ENCODE measurements at places on chromosomes 12 and 14. TPM values are rescaled to one million over a fixed set of nuclear protein-coding genes. Genes with fewer than 3 reads are reported as not detected.

The KERA gene
- not detected for total RNA-seq

The CDK4 gene
- 210 TPM for total RNA-seq

The SLC25A47 gene
- total RNA-seq: not detected

The GPR68 gene
- 13.3 TPM for total RNA-seq

The STXBP6 gene
- total RNA-seq: 7.3 TPM

The USP44 gene
- total RNA-seq: 13.8 TPM

The TAMALIN gene
- 6.5 TPM for total RNA-seq

The CLEC2D gene
- 1.4 TPM for total RNA-seq

The DGKA gene
- 18.8 TPM for total RNA-seq

The RTL1 gene
- not detected for total RNA-seq

The NOP9 gene
- total RNA-seq: 17.1 TPM

The KRT75 gene
- total RNA-seq: not detected

The WNT1 gene
- total RNA-seq: not detected

The ASIC1 gene
- total RNA-seq: 2.1 TPM

The TMEM253 gene
- not detected for total RNA-seq

The DENND5B gene
- total RNA-seq: 6.7 TPM

The FOS gene
- total RNA-seq: 13.8 TPM

The IL25 gene
- total RNA-seq: not detected

The SAMD15 gene
- 3.1 TPM for total RNA-seq

The KCNC2 gene
- not detected for total RNA-seq

The WIF1 gene
- total RNA-seq: not detected

The LRRK2 gene
- total RNA-seq: 4.8 TPM

The INSM2 gene
- total RNA-seq: not detected

The SERPINA9 gene
- not detected for total RNA-seq

The AKAP5 gene
- total RNA-seq: 0.74 TPM

The SMARCC2 gene
- total RNA-seq: 47.7 TPM

The FGD6 gene
- total RNA-seq: 6.2 TPM

The RNASE1 gene
- not detected for total RNA-seq

The IAPP gene
- not detected for total RNA-seq

The PLEKHG3 gene
- 5.0 TPM for total RNA-seq

The TAS2R7 gene
- total RNA-seq: not detected

The GZMH gene
- not detected for total RNA-seq

The PPFIA2 gene
- 2.2 TPM for total RNA-seq

The FOXN4 gene
- total RNA-seq: not detected

The GNB3 gene
- total RNA-seq: 0.92 TPM

The OR4E2 gene
- total RNA-seq: not detected

The CD163L1 gene
- 0.28 TPM for total RNA-seq

The RAP1B gene
- 180 TPM for total RNA-seq

The OTX2 gene
- total RNA-seq: not detected

The DCN gene
- total RNA-seq: 1,181 TPM

The C14orf180 gene
- total RNA-seq: not detected

The CLEC2B gene
- total RNA-seq: 22.3 TPM
